ENCODE measurements at places on chromosomes 11 and 22.

DNA sequence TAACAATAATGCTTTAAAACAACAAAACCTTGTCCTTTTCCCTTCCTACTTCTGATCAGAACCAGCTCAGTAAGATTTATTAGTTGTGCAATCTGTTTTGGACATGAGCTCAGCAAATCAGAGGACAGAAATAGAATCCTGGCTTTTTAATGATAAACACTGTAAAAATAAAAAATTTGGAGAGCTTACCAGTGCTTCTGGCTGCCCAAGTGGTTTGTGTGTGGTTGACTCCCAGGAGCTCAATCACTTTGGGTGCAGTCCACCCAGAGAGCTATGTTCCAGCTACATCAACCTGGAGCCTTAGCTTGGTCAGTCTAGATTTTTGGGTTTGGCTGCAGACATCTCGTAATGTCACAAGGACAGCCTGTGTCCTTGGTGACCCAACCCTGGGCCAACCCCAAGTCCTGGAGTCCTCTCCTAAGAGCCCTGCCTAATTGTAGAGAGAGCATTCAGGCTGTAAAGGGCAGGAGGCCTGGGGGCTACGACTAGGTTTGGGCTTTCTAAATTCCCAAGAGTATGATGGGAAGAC, 28.5 kb downstream of the CD44 start:
- no peak for DNase-seq

- DNase-seq: no peak
Measured at GRCh38 chr11:788953-789940, 643 bp downstream of the CEND1 start.

- DNase-seq: no peak
Measured at GRCh38 chr22:28232204-28232603, 313.1 kb upstream of the PITPNB start.

DNA sequence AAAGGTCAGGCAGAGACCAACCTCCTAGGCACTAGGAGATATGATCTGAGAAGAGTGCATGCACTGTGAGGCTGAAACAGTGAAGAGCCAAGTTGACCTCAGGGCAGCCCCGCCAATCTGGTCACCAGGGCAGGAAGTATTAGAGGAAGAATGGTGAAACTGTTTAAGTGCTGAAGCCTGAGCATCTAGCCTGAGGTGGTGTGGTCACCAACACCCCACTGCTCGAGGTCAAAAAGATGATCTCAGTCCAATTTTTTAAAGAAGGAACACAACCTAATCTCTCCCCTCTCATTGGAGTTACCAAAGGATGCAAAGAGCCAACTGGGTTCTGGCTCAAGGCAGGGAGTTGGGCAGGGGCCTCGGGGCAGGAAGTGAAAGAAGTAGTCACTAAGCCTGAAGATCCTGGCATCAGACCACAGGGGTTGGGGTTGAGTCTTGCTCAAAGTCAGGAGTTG, 4.0 kb downstream of the APBB1 start:
- DNase-seq: no peak

DNA sequence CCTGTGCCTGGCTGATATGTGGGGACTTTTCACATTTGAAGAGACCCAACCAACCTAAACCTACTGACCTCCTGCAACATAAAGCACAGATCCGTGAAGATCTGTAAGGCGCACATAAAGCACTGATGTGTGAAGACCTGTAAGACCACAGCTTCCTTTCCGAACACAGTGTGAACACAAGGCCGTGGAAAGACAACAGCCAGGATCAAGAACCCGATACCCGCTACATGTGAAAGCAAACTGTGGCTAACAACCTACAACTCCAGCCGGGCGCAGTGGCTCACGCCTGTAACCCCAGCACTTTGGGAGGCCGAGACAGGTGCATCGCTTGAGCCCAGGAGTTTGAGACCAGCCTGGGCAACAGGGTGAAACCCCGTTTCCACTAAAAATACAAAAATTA, 17.6 kb upstream of the PPFIA1 start:
- no peak for DNase-seq

GRCh38 chr11:73375830-73376159, 404 bp upstream of the RELT start:
- DNase-seq: no peak

- no peak for DNase-seq
Measured at GRCh38 chr11:75470476-75471080, 37.6 kb upstream of the KLHL35 start.

DNA sequence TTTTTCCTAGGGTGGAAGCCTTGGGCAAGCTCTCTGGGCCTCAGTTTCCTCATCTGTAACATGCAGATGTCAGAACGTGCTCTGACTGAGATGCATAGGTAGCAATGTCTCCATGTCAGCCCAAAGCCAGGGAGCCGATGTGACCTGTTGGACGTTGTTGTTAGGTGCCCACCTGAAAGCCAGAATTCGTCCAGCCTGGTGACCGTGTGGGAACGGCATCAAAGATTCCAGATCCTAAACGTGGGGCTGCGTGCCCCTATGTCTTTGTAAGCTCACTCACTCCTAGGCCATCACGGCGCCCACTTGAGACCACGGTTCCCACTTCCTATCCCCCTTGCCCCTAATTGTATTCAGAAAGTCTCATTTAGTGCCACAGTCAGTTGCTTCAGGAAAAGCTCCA, 48.2 kb downstream of the FBLN1 start:
- DNase-seq: no peak

GRCh38 chr11:106389101-106389500, 311.6 kb downstream of the AASDHPPT start:
- no peak for DNase-seq

- no peak for DNase-seq
Measured at GRCh38 chr11:131899950-131900580, 529.6 kb downstream of the NTM start.

DNA sequence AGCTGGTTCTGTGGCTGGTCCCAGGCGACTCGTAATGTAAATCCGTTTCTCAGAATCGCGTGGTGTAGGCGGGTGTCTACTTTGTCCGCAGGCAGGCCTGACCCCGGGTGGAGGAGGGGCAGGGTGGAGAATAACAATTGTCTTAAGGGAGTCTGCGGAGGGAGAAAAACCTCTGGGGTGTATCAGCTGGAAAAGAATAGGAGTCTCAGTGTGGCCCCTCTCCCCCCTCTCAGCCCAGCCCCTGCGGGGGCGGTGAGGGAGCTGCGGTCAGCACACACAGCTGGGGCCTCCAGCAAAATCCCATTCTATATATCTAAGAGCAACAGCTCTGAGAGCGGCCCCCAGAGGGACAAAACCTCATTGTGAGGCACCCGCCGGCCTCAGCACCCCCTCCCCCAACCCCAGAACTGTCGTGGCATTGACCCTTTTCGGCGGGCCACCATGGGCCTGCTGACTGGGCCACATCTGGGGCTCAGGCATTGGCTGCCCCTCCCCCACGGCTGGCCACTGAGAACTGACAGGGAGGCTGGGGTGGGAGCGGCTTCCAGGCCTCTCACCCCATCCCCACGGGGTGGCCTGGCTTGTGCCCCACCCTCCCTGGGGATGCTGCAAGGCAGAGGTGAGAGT, 2.7 kb upstream of the MYRF start:
- DNase-seq: no peak

GRCh38 chr22:20456064-20456721, 18.6 kb upstream of the SCARF2 start:
- peak; percentile 53 for DNase-seq

DNA sequence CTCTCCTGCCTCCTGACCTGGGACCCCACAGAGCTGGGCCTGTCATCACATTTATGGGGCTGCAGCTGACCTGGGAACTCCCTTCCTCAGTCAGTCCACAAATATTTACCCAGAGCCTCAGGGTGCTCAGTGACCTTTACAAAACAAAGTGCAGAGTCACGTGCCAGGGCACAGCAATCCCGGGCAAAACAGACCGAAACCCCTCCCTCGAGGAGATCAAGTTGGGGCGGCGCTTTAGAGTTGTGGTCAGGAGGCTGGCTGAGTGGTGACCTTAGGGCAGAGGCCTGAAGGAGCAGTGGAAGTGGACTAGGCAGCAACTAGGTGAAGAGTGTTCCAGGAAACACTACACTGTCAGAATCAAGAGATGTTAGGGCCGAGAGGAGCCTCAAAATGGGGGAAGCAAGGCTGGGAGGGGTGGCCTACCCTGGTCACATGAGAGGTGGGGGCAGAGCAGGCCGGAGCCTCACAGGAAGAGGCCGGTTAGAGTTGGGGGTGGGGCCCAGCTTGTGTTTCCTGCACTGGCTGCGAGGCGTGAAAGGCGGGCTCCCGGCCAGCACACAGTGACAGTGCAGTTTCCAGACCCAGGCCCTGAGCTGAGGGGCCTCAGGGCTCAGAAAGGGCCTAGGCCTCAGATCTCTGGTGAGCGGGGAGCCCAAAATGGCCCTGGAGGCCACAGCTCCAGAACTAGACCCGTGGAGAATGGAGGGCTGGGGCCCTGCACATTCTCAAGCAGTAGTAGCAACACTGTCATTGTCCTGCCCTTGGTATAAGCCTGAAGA, 3.7 kb upstream of the NEAT1 start:
- DNase-seq: peak; percentile 79

DNA sequence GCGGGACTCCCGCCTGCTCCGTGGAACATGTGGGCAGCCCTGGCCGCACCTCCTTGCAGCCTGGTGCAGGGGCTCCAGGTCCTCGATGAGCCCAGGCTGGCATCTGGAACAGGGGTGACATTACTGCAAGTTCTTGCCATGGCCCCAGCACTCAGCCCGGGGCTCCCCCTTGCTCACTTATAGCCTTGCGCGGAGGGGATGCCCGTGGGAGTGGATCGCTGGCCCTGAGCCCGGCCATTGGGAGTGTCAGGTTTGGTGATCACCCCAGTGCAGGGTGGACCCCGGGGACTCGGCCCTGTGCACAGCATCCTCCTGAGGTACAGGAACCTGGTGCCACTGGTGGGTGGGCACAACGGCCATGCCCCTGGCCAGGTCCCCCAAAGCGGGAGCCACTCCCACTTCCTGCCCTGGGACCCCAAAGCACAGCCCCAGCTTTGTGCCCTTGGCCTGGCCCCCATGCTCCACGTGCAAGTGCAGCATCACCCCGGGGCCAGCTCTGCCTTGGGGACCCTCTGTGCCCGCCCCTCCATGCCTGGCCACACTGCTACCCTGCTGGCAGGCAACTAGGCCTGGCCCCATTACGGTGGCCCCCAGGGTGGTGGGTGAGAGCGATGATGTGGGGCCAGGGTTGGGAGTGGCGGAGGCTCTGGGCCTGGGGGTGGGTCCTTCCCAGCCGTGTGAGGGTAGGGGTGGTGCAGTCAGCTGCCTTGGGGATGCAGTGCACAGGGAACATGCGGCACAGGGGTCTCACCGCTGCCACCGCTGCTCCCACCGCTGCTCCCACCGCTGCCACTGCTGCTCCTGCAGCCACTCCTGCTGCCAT, 439.8 kb downstream of the TBC1D22A start:
- DNase-seq: no peak

DNA sequence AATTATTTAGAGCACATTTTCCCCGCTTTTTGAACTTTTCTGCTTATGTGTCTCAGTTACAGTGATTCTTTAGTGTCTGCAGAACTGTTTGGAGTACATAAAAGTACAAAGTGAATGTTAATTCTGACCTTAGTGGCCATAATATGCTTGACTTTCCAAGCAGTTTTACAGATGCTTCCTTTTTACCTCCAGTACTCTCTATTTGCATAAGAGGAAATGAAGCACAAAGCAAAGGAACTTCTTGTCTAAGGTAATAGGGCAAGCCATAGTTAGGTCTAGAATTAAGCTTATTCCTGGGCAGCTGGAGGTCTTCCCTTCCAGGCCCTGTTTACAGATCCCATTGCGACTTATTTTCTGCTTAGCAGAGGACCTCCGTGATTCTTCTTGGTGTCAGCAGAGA, 3.6 kb downstream of the GTPBP1 start:
- no peak for DNase-seq

DNA sequence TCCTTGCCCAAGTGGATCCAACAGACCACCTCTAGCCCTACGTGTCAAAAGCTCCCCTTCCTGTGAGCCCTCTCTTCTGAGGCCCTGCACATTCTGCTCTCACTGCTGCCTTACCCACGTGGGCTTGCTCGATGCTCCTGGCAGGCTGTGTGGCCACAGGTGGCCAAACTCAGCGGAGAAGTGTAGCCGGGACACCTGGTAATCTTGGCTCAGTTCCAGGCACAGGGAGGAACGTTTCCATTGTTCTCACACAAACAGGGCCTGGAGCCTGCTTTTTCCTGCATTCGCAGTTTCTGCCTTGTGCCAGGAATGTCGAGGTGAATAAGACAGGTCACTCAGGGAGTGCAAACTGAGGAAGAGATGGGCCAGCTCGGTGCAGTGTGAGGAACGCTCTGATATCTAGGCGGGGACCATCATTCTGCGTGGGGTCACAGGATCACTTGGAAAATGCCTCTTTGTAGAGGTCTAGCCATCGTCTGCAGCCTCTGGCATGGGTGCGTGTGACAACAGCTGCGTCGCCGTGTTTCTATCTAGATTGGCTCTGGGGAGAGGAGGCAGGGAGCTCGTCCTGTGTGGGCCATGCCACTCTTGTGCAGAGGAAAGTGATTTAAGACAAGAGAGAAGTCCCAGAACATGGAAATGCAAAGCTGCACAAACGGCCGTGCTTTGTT, 127.6 kb upstream of the PARVA start:
- DNase-seq: no peak

GRCh38 chr11:17890325-17890724, 122.5 kb downstream of the SERGEF start:
- DNase-seq: no peak

GRCh38 chr11:130125638-130126037, 33.9 kb upstream of the ST14 start:
- no peak for DNase-seq

- DNase-seq: no peak
Measured at GRCh38 chr22:35900483-35901168, 128.0 kb downstream of the RBFOX2 start.

DNA sequence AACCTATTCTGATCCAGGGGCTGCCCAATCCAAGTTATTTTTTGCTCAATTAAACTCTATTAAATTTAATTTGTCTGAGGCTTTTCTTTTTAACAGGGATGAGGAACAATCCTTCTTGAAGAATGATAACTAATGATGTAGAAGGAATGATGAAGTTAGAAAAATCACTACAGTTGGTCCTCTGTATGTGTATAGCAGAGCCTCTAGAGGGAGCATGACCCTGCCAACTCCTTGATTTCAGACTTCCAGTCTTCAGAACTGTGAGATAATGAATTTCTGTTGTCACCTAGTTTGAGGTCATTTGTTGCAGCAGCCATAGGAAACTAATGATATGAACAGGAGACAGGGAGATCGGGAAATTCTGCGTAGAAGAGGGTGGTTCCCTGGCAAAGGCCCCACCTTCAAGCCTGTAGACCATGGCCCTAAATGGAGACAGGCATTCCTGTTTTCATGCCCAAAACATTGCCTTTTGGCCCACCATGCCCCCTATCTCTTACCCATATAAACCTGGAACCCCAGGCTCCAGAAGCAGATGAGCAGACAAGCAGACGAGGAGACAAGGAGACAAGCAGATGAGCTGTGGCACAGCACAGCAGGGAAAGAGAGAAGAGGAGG, 7.7 kb upstream of the QSER1 start:
- no peak for DNase-seq

GRCh38 chr11:63448646-63449045, 42.3 kb downstream of the PLAAT5 start:
- DNase-seq: no peak

GRCh38 chr11:78262691-78263090, 74.0 kb downstream of the USP35 start:
- DNase-seq: no peak
